ENCODE measurements at places on chromosomes 11 and 22.

DNA sequence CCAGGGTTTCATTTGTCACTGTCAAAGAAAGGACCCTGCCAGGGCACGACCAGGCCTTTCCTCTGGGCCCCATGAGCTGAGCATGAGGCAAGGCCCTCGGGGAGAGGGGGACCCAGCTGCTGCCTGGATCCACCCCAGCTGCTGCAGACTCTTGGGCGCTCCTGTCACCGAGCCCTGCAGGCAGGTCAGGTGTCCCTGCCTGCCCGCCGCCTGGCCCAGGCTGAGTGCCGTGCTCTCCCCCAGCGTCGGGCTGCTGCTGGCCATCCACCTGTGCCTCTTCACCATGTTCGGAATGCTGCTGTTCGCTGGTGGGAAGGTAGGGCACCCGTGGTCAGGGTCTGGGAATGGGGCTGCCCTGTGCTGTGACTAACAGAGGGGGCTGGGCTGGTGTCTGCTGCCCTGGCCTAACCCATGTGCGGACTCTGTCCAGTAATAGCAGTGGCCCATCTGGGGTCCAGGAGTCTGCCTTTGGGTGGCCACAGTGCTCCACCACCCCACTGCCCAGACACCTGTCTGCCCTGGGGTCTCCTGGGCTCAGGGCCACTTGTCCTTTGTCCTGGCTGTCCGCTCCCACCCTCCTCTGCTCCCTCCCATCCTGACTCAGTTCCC is 15.0 kb downstream of the TPCN2 start:
- DNase-seq, result no peak

GRCh38 chr11:32575070-32575469 is 8.6 kb upstream of the EIF3M start:
- no peak for DNase-seq

- DNase-seq, result no peak
Measured at GRCh38 chr11:126136507-126136906, 73.8 kb upstream of the CDON start.

DNA sequence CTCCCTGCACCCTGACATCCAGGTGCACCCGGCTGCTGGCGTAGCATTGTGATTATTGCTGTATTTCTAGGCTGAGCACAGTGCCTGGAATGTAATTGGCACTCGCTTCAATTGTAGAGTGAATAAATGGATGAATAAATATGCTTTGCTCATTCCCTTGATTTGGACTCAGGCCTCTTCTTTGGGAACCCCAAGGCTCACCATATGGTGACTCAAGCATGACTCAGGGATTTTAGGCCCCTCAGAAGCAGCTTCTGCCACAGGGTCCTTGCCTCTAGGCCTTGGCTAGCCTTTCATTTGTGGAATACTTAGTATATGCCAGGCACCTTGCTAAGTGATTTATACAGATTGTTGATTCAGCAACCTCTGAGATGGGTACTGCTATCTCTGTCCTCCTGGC is 78.9 kb downstream of the GRIK4 start:
- no peak for DNase-seq

GRCh38 chr22:50323900-50324299 is 2.9 kb downstream of the DENND6B start:
- no peak for DNase-seq

GRCh38 chr22:46061501-46062231 is 84.7 kb upstream of the WNT7B start:
- DNase-seq, result no peak

- DNase-seq, result no peak
Measured at GRCh38 chr11:59706518-59707285, 6.9 kb downstream of the OR10V1 start.

DNA sequence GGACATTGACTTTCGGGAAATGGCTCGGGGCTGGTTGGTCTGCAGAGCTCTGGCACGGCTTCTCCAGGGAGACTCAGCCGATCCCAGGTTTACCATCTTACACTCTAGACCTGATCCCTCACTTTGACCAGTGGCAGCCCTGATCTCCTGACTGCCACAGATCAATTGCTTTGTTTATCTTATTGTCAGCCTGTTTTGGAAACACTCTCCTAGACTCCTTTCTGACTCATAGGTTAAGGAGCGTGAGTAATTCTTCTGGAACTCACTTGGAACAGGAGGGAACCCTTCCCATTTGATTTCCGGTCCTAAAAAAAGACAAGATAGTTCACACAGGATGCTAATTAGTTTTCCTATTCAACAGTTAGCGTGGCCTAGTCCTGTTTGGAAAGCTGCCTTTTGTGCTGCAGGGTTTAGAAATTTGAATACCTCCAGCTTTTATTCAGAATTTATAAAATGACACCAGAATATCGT is 16.0 kb upstream of the BMAL1 start:
- no peak for DNase-seq

GRCh38 chr11:116312570-116313391 is 460.0 kb downstream of the BUD13 start:
- no peak for DNase-seq

DNA sequence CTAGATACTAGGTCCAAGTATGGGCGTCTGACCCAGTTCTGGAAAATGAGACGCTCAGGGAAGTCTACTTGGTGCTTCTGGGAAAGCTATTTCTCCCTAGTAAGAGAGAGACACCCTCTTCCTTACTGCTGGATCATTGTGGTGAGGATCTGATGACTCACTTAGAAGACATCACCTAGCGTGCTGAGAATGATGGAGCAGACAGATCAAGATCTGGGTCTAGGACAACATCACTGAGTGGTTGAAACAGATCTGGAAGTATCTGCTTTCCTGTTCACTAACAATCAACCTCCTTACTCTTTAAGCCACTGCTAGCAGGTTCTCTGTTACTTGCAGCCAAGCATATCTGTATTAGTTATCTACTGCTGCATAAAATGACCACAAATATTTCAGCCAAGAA is 38.3 kb upstream of the HMGXB4 start:
- DNase-seq, result no peak

- DNase-seq, result no peak
Measured at GRCh38 chr11:117265745-117266144, 25.4 kb upstream of the BACE1-AS start.

- no peak for DNase-seq
Measured at GRCh38 chr11:80990885-80991284, 1550.1 kb upstream of the TENM4 start.

GRCh38 chr22:36367066-36367465 is 20.7 kb downstream of the MYH9 start:
- DNase-seq, result no peak

GRCh38 chr22:28397306-28397705 is 282.3 kb downstream of the TTC28 start:
- DNase-seq, result no peak

DNA sequence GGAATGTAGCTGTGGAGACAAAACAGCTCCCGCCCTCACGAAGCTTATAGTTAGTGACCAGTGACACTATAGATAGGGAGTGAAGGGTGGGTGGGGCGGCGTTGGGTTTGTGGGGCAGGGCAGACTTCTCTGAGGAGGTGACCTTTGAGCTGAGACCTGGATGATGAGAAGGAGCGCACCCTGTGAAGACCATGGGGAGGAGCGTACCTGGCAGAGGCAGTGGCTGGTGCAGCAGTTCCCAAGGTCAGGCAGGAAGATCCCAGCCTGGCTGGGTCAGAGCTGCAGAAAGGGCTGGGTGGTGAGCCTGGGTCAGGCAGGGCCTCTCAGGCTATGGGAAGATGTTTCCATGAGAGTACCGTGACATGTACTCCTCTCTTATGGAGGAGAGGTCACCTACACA is 135.0 kb upstream of the RCN1 start:
- DNase-seq, result no peak

GRCh38 chr11:29351301-29351873 is 665.4 kb downstream of the KCNA4 start:
- DNase-seq, result no peak

- no peak for DNase-seq
Measured at GRCh38 chr11:91608677-91609076, 615.9 kb upstream of the FAT3 start.

- no peak for DNase-seq
Measured at GRCh38 chr11:114622858-114623257, 27.3 kb upstream of the NXPE4 start.

GRCh38 chr11:78274739-78275138 is 86.0 kb downstream of the USP35 start:
- no peak for DNase-seq

DNA sequence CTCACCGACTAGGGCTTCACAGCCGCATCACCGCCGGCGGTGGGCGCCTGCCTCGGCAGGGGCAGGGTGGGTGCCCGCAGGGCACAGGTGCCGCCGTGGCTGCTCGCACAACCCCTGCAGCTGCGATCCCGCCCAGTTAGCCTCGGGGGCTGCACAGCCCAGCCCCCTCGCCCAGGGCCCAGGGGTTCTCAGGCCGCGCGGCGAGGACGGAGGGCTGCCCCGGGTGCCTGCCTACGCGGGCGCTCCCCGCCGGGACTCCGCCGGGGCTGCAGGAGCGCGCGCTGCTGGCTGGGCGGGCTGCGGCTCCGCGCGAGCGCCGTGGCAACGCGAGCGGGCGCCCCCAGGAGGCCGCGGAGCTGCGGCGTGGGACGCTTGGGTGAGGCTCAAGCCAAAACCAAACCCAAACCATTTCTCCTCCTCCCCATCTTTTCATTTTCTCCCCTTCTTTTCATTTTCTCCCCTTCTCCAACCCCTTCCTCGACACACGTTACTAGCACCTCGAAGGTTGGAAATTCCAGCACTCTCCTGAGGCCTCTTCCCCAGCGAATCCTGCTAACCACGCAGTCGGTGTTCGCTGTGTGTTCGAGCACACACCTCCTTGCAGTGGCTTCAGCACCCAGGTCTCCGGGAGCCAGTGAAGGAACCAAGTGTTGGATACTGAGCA is at the start of gene MICAL3:
MICAL3 (minus strand) TSS at position 286 of the 664 bp plus-strand sequence. CDS start 117,749 bp downstream, outside the sequence.
- DNase-seq, result no peak
